CD4-positive, alpha-beta T cell (primary cell): ENCODE measurements at places on chromosomes 3 and 15. TPM values are rescaled to one million over a fixed set of nuclear protein-coding genes. Genes with fewer than 3 reads are reported as not detected.

DNA sequence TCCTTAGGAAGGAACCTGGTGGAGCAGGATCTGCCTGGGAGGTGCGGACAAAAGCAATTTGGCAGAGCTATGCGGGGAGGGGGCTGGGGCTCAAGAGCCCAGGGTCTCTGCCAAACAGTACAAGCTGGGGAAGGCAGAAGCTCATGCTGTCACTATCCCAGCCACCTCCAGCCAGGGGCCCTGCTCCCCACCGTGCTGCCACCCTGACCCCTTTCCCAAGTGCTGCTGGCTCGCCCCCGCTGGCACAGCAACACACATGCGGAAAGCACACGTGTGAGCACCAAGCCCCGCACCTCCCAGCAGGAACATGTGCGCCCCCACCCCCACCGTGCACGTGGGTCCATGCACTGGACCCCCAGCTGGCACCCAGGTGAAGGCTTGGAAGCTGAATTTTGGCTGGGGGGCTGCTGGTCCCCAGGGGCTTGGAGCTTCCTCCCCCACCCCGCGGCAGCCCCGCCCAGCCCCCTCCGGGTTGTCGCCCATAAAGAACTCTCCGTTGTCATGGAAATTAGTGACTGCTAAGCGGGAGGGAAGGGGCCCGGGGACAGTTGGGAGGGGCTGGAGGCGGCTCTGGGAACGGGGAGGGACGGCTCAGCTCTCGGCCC, 742 bp downstream of the CAMKV start:
- no peak for DNase-seq

GRCh38 chr3:120615847-120616609, 19.9 kb downstream of the NDUFB4 start:
- no peak for DNase-seq

DNA sequence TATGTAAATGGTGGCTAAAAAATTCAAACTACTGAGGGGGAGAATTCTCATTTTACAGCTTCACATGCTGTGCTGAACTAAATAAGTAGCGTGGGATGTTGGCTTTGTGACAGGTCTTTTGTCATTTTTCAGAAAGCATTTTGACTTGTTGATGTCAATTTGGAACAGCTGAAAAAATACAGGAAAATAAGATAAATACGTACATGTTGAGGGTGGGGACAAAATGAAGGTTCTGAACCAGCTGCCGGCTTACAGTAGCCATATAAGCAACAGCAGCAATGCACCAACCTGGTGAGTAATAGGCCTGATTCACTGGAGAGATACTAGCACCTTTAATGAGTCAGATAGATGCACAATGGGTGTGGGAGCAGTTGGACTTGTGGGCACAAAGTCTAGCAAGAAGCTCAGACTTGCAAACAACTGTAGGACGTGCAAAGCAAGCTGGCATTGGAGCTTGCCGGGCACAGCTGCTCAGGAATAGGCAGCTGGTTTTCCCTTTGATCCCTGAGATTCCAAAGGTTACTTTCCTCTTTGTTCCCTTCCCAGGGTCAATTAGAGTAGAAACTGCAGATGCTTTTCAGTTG, 12.9 kb downstream of the B3GNT5 start:
- no peak for DNase-seq

GRCh38 chr3:64166584-64167162, 58.6 kb downstream of the PRICKLE2 start:
- DNase-seq: no peak

GRCh38 chr3:175233957-175234940, 375.1 kb downstream of the NAALADL2 start:
- no peak for DNase-seq

CPNE4 gene
- total RNA-seq: not detected

- no peak for DNase-seq
Measured at GRCh38 chr3:95399585-95399984, 1336.7 kb downstream of the NSUN3 start.

GRCh38 chr3:19029837-19030521, 118.3 kb upstream of the KCNH8 start:
- no peak for DNase-seq

DNA sequence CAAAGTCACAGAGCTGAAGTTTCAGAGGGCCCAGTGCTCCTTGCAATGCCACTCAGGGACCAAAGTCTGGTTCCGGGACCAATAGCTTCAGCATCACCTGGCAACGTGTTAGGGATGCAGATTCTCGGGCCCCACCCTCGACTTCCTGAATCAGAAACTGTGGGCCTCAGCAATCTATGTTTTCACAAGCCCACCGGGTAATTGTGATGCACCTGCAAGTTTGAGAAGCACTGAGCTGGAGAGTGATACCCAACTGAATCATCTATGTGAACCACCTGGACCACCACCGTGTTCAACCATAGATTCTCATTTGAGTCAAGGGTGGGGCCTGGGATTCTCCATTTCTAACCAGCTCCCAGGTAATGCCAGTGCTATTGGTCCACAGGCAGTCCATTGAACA, 55.7 kb downstream of the CORO2B start:
- no peak for DNase-seq
